SK-N-SH (cell line): ENCODE measurements at places on chromosomes 16 and 17. TPM values are rescaled to one million over a fixed set of nuclear protein-coding genes. Genes with fewer than 3 reads are reported as not detected.

KDM6B gene
- 1.4 and 2.6 TPM in 2 replicates for polyA plus RNA-seq

NPIPA8 gene
- 15.8 and 19.1 TPM in 2 replicates for polyA plus RNA-seq

PHOSPHO1 gene
- polyA plus RNA-seq = 0.13 TPM in 1 of 2 replicates, not detected in the other

CA5A gene
- not detected in 2 replicates for polyA plus RNA-seq

MYH1 gene
- polyA plus RNA-seq = 0.03 and 0.06 TPM in 2 replicates

SLX4 gene
- 1.9 and 2.1 TPM in 2 replicates for polyA plus RNA-seq

DNA sequence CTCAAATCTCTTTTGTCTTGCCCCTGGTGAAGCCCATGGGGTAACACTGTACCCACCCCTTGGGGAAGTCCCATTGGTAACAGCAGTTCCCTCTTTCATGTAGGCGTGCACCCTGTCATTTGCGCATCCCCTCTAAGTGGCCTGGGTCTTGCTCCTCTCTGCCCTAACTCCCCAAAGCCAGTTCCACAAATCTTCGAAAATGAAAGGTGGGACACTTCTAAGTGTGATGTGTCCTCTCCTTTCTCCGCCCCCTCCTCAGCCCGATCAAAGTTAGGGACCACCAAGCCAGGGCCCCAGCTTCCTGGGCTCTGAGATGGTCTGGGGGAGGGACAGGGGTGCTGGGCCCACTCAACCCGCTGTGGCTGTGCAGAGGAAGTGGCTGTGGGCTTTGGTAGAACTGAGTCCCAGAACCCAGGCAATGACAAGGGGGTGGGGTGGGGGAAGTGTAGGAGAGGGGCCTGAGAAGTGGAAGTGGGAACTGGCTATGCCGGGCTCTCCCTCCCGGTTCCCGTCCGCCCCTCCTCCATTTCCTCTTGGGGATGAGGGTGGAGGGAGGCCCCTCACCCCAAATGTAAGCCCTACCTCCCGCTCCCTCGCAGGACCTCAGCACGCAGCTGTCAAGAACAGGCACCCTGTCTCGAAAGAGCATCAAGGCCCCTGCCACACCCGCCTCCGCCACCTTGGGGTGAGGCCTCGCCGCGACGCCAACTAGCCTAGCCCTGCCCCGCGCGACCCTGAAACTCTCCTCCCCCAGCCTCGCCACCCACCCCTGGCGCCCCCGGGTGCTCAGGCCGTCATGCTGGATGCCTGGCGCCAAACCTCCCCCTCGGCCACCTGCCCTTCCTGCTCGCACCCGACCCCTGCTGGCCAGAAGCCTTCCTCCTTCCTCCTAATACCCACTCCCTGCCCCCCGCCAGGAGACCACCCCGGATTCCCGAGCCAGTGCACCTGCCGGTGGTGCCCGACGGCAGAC is 8.7 kb downstream of the ABI3 start:
- H3K4me3 ChIP-seq = no peak overlapping the region
- H3K27ac ChIP-seq = no peak overlapping the region
- H3K4me1 ChIP-seq = no peaks in the 10 kb centered on the region
- no peaks in the 10 kb centered on the region for H3K36me3 ChIP-seq
- peak; percentile 61 for DNase-seq
- peaks cover 8% of the 10 kb centered on the region for H3K27me3 ChIP-seq

GRCh38 chr17:7883781-7884386 is 4.7 kb upstream of the CHD3 start:
- peak; percentile 55 for DNase-seq
- peak overlapping the region; percentile 100 for H3K27ac ChIP-seq
- H3K4me3 ChIP-seq = peak overlapping the region; percentile 57

GRCh38 chr17:52546493-52546892 is 388.0 kb upstream of the CA10 start:
- no peak overlapping the region for H3K4me3 ChIP-seq
- no peak for DNase-seq
- H3K27me3 ChIP-seq = no peaks in the 10 kb centered on the region

- no peaks in the 10 kb centered on the region for H3K36me3 ChIP-seq
- H3K4me3 ChIP-seq = no peak overlapping the region
- DNase-seq = no peak
- H3K27me3 ChIP-seq = peaks cover 13% of the 10 kb centered on the region; the same call in 1 of the 2 replicates
- no peaks in the 10 kb centered on the region for H3K4me1 ChIP-seq
Measured at GRCh38 chr16:84404936-84405639, 36.8 kb downstream of the ATP2C2 start.

DNA sequence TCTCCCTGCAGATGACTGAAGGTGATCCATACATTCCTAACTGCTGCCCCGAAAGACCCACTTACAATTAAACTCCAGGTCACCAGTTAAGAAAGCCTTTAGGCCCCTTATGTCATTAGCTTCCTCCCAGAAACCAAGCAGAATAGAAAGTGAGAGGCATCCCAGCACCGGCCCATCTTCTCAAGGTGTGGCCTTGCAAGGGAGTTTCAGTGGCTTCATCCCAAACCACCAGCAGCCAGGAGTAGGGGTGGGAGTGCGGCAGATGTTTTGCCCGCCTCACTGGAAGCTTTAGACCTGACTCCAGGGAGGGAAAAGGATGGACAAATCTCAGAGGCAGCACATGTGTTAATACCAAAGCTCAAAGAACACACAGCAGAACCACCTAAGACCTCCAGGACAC is 5.1 kb downstream of the ZFHX3 start:
- no peaks in the 10 kb centered on the region for H3K36me3 ChIP-seq
- no peak overlapping the region for H3K4me3 ChIP-seq
- no peaks in the 10 kb centered on the region for H3K27me3 ChIP-seq

GRCh38 chr16:57720142-57720575 is 15.4 kb upstream of the KATNB1 start:
- H3K27me3 ChIP-seq = peaks cover 8% of the 10 kb centered on the region
- H3K27ac ChIP-seq = no peak overlapping the region
- no peak overlapping the region for H3K4me3 ChIP-seq

DNA sequence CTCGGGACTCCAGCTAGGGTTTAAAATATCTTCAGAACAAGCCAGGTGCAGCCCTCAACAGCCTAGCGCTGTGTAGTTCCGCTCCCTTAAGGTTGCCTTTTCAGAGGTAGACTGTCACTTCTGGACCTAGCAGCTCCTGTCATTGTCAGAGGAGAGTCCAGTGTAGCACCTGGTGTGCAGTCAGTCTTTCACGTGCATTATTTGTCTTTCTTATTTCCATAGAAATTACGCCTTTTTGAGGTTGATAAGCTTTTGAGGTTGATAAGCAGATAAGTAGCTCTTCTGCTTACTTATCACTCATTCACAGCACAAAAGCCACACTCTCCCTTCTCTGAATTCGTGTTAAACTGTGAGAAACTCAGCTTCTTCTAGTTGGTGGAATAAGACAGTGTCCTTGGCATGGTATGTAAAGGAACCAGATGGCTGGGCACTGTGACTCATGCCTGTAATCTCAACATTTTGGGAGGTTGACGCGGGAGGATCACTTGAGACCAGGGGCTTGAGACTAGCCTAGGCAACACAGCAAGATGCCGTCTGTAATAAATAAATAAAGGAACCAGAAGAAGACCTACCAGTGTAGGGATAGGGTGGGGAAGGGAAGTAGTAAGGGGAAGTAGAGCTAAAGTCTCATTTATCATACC is 10.2 kb downstream of the EEF2K start:
- no peaks in the 10 kb centered on the region for H3K4me1 ChIP-seq
- no peak overlapping the region for H3K4me3 ChIP-seq
- no peak overlapping the region for H3K27ac ChIP-seq

- DNase-seq = no peak
- peaks cover 13% of the 10 kb centered on the region; the same call in 1 of the 2 replicates for H3K4me1 ChIP-seq
- H3K27me3 ChIP-seq = no peaks in the 10 kb centered on the region
Measured at GRCh38 chr17:1588821-1589585, 26.4 kb upstream of the PITPNA start.

GRCh38 chr17:45573924-45574770 is 83.6 kb upstream of the PLEKHM1 start:
- peak overlapping the region; percentile 45 for H3K27ac ChIP-seq
- H3K4me3 ChIP-seq = no peak overlapping the region
- H3K36me3 ChIP-seq = peaks cover 18% of the 10 kb centered on the region

DNA sequence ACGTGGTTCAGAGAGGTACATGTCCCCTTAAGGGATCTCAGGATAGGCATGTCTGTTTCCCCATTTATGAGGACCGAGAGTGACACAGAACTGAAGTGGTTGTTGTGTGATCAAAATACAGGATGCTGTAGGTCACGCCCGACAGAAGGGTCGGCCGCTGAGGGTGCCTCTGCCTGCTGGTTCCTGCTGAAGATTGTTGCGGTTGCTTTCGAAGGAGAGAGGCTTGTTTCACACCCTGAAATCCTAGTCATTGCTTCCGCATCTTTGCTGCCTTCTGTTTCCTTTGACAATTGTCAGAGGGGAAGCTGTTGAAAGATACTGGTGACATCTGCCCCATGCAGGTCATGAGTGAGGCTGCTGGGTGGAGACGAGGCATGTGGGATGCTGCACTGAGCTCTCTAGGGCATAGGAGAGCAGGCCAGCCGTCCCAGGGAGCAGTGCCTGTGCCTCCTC is 3.8 kb upstream of the NAT9 start:
- no peak for DNase-seq
- H3K4me3 ChIP-seq = no peak overlapping the region
- no peak overlapping the region for H3K27ac ChIP-seq
- no peaks in the 10 kb centered on the region for H3K27me3 ChIP-seq

DNA sequence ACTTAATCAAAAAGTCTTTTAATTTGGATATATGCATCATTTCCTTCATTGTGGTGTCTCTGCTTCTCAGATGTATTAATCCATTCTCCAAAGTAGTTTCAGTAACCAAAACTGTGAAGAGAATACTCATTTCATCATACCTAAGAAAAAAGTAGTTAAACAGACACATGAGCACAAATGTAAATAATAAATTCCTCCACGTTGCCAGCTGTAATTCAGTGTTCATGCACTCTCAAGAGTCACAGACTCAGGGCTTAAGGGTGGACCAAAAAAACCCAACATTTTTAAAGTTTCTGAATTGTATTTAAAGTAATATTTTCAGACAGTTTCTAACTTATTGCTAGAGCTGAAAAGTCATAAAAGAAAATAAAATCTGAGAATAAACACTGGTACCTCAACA is 19.0 kb downstream of the POLG2 start:
- no peak overlapping the region for H3K4me3 ChIP-seq
- no peaks in the 10 kb centered on the region for H3K4me1 ChIP-seq
- peaks cover 39% of the 10 kb centered on the region for H3K36me3 ChIP-seq
- no peak overlapping the region for H3K27ac ChIP-seq
- no peak for DNase-seq

DNA sequence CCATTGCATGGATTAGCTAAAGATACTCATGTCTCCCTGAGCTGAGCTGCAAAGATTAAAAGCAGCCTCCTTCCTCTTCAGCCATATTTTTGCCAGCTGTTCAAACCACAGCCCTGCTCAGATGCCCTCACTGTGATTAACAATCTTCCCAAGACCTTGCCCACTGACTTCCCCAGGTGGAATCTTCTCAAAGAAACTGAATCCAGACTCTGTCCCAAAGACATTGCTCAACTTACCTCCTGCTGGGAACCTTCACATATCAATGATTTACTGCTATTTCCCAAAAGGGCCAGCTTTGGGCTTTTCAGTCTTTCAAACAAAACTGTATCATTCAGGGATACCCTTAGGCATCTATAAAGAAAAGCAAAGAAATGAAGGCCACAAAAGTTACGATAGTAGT is 9.2 kb downstream of the C17orf67 start:
- H3K27ac ChIP-seq = no peak overlapping the region
- no peak overlapping the region for H3K4me3 ChIP-seq
- H3K36me3 ChIP-seq = no peaks in the 10 kb centered on the region

GRCh38 chr17:37827905-37828650 is 83.2 kb upstream of the HNF1B start:
- no peak overlapping the region for H3K4me3 ChIP-seq
- H3K27ac ChIP-seq = no peak overlapping the region
- no peaks in the 10 kb centered on the region for H3K36me3 ChIP-seq
- H3K4me1 ChIP-seq = peaks cover 17% of the 10 kb centered on the region

DNA sequence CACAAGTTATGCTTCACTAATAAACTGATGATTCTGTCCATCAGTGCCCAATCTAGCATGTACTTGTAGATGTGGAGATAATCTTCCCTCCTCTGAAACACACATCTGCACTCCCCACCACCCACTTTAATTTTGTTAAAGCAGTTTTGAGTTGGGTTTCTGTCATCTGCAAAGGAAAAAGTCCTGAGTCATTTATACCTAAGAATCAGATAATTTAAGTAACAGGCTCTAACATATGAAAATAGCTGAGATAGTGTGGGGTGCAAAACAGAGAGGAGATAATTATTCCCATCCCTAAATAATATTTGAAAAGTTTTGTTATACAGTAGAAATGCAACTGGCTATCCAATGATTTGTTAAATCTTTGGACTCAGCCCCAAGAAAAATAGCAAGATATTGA is 67.7 kb upstream of the ALOX12 start:
- H3K27ac ChIP-seq = no peak overlapping the region; the same call in 1 of the 2 replicates
- no peaks in the 10 kb centered on the region for H3K27me3 ChIP-seq
- DNase-seq = no peak
- H3K36me3 ChIP-seq = no peaks in the 10 kb centered on the region

DNA sequence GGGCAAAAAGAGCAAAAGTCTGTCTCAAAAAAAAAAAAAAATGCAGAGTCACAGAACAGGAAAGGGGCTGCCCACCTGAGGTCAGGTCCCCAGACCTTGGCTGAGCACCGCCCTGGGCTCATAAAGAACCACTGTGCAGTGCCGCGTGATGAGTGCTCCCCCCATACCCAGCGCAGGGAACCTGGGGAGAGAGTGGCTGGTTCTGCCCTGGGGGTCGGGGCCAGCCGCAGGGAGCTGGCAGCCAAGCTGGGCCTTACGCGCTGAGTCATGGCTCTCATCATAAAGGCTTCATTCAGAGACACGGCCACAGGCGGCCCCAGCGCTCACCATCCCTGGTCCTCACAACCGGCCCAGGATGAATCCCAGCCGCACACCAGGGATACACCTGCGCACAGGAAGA is 80.7 kb downstream of the RAB11FIP4 start:
- peaks cover 9% of the 10 kb centered on the region; the same call in 1 of the 2 replicates for H3K4me1 ChIP-seq
- no peak for DNase-seq
- no peaks in the 10 kb centered on the region for H3K27me3 ChIP-seq
- no peaks in the 10 kb centered on the region for H3K36me3 ChIP-seq
- no peak overlapping the region for H3K4me3 ChIP-seq

DNA sequence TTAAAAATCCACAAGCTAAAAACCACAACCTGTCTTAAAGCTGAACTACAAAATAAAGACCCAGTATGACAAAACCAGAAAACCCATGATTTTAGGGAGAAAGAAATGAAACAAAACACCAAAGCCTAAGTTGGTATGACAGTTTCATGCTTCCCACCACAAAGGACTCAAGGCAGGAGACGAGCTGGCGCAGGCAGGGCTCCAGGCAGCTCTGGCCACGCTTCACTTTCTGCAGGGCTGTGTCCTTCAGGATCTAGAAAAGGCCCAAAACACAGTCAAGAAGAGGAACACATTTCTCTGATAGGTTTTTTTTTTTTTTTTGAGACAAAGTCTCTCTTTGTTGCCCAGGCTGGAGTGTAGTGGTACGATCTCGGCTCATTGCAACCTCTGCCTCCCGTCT is 75.3 kb downstream of the WDR59 start:
- no peaks in the 10 kb centered on the region for H3K27me3 ChIP-seq
- H3K36me3 ChIP-seq = peaks cover 50% of the 10 kb centered on the region
- H3K4me3 ChIP-seq = no peak overlapping the region
- no peak for DNase-seq
